Motor neuron (in vitro differentiated cells): ENCODE measurements at places on chromosomes 1 and 21. TPM values are rescaled to one million over a fixed set of nuclear protein-coding genes. Genes with fewer than 3 reads are reported as not detected.

The KMO gene
- total RNA-seq = 0.57 and 1.1 TPM in 2 replicates

The C1orf167 gene
- total RNA-seq = 0.97 and 1.7 TPM in 2 replicates

The LIN28A gene
- 5.3 and 5.4 TPM in 2 replicates for total RNA-seq

The OLFM3 gene
- total RNA-seq = 3.8 and 4.6 TPM in 2 replicates

The DNASE2B gene
- 0.38 TPM in 1 of 2 replicates, not detected in the other for total RNA-seq

The PER3 gene
- total RNA-seq = 9.6 and 12.5 TPM in 2 replicates

The SPRR2G gene
- total RNA-seq = 1.0 TPM in 1 of 2 replicates, not detected in the other

The KIF21B gene
- total RNA-seq = 0.31 and 0.34 TPM in 2 replicates

The ALX3 gene
- 0.28 and 0.29 TPM in 2 replicates for total RNA-seq

The BCL2L15 gene
- total RNA-seq = 0.57 and 0.78 TPM in 2 replicates

The SLC5A9 gene
- total RNA-seq = 0.41 and 0.49 TPM in 2 replicates

The EXTL1 gene
- 0.36 and 0.81 TPM in 2 replicates for total RNA-seq

The KRTAP19-3 gene
- total RNA-seq = not detected in 2 replicates

The GJA9 gene
- total RNA-seq = 0.18 and 0.31 TPM in 2 replicates

The CELSR2 gene
- total RNA-seq = 16.6 and 18.6 TPM in 2 replicates

The PADI2 gene
- total RNA-seq = 2.7 and 3.1 TPM in 2 replicates
